CD4-positive, alpha-beta T cell (primary cell): ENCODE measurements at places on chromosomes 11 and 22.

- no peak for DNase-seq
These were observed 7.1 kb upstream of the MGAT3 start for GRCh38 chr22:39449708-39450107.

GRCh38 chr11:128520888-128521681 is 66.3 kb downstream of the ETS1 start:
- DNase-seq: no peak

DNA sequence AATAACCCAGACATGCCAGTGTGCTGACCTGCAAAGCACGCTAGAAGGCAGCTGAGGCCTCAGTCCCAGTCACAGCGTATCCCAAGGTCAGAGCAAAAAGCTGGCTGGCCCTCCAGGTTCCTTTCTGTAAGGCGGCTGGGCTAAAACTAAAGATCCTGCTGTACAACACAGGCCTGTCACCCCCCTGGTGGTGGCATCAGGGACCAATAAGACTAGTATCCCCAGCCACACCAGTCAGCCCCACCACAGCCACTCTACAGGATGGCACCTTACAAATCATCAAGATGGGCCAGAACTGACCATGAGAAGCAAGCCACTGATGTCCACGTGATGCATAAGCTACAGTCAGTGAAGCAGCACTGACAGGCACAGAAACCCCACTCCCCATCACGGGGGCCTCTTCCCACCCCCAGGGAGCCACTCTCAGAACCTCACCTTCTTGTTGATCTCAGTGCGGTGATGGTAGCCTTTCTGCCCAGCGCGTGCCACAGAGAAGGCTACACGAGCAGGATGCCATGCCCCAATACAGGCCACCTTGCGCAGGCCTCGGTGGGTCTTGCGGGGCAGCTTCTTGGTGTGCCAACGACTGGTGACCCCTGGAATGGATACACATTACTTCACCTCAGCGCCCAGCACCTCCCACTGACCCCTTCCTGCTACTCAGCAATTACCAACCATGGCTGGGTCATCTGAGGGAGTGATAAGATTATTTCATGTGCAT is 5.0 kb downstream of the RPL3 start:
- DNase-seq: no peak

DNA sequence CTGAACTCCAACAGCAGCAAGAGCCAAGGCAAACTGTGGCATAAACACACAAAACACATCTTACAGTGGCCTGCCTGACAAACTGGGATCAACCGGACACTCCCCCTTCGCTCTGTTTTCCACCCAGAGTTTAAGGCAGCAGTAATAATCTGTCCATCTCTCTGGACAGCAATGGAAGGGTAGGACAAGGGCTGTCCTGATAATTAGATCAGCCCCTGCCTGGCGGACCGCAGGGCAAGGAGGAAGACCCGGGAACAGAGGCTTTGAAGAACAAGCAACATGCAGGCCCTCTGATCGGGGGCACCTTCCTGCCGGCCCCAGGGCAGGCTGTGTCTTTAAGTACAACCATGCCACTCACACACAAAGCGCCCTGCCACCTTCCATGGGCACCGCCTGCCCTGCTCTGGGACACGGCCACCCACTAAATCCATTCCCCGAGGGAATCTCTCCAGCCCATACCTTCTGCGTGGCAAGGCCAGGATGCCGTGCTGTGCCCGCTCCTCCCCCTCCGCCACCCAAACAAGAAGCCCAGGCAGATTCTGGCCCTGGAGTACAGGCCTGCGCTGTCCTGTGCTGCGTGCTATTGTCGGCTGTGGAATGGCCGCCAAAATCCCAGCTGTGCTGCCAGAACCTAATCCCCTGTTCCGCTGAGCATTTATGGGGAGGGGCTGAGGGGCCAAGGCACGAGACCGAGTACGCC is 38.8 kb downstream of the NUMA1 start:
- peak; percentile 60 for DNase-seq

DNA sequence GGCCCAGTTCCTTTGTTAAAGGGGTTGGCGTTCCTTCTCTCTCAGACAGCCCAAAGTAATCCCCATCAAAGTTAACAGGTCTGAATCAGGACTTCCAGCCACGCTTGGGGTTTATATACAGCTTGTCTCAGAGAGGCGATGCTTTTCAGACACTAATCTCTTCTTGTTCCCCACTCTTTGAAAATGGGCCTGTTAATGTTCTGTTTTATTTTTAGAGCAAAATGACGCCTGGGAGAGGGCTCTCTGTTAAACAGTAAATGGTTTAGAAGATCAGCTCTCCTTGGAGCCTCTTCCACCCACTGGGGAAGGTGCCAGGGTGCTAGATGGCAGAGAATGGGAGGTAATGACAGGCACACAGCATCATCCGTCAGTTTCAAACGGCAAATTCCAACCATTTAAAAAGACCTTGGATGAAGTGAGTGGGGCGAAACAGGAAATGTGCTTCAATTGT is 235.9 kb upstream of the NARS2 start:
- DNase-seq: no peak

DNA sequence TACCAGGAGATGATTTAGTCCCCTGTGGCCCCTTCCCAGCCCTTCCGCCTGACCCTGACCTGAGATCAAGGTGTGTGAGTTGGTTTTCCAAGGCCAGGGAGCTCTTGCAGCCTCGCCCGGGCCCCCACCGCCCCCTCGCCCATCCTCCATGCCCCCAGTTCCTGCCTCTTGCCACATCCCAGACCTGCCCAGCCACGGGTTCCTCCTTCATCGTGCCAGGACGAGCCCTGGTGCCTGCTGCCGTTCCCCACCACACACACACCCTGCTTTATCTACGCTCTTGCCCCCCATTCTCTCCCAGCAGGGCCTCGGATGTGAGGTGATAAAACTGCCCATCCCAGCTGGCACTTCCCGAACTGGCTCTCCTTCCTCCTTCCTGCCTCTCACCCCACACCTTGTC is 1.4 kb upstream of the LIF start:
- no peak for DNase-seq

DNA sequence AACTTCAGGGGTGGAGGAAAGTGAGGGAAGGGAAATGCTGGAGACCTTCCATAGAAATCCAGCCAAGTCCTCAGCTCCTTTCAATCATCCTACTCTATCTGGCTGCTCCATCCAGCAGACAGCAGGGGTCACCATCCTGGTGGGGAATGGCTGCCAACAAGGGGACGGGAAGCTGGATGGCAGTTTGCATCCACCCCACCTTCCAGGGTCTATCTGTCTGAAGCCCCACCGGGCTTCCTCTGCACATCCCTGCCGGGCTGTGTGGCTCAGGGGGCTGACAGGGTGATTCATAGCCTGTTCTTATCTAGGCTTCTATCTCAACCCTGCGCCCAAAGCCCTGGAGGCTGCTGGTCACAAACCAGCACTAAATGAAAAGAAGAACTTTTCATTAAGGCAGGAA is 1.1 kb downstream of the SYTL2 start:
- peak; percentile 9 for DNase-seq

- DNase-seq: no peak
These were observed 413.0 kb upstream of the LARGE1 start for GRCh38 chr22:34333285-34333684.

GRCh38 chr11:12329169-12329568 is 48.2 kb upstream of the PARVA start:
- DNase-seq: no peak

DNA sequence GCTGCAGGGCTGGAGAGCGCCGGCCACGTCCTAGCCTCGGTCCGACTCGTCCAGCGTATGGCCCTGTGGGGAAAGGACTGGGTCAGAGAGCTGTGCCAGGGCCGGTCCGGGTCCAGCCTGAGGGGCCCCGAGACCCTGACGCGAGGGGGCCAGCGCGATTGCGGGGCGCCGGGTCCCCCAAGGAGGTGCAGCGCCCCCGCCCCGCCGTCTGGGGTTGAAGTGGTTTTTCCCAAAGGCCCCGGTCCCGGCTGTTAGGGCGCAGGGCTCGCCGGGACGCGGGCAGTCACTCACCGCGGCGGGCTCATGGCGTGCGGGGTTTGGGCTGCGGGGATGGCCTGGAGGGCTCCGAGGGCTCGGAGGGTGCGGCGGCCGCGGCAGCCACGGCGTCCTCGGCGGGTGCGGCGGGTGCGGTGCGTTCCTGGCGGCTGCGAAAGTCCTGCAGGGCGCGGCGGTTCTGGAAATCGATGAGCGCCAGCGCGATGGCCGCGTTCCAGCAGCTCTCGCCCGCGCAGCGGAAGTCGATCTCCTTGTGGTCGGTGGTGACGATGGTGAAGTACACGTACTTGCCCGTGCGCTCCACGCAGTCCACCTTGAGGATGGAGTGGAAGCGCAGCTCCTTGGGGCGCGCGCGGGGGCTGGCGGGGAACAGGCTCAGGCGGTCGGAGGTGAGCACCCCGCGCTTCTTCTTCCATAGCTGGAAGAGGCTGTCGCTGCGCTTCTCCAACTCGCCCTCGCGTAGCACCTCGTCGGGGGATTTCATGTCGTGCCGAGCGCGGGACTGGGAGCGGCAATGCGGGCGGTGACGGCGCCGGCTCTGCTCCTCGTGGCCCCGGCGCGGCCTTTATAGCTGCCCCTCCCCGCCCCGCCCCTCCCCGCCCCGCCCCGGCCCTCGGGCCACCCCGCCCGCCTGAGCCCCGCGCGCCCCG is at the start of gene PHLDA2:
Gene PHLDA2 (minus strand): TSS at position 816 of the 926 bp plus-strand sequence. CDS start 56 bp downstream, at position 760.
- DNase-seq: peak; percentile 59

DNA sequence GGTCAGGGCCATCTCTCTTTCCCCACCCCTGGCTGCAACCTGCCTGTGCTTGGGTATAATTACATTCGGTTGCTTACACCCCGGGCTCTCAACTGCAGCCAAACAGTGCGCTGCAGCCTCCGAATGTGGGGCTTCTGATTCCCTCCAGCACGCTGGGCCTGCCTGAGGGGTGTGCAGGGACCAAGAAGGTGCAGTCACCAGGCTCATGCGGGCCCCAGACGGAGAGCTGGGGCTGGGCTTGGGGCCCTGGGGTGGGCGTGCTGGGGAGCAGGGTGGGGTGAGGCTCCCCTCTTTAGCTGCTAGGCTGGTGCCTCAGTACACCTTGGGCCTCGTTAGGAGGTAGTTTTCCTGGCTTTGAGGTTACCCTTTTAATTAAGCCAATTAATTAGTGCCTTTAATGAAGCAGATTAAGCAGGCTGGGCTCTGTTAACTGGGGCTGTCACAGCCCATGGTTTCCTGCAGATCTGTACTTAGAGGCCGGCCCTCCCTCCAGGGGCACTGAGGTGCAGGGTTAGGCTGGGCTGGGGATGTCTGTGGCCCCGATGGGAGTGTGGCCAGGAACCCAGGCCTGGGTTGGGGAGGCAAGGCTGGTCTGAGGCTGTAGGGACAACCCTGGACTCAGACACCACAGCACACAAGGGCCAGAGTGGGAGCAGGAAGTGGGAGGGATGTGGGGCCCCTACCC is 17.3 kb downstream of the FLRT1 start:
- DNase-seq: no peak

GRCh38 chr11:119297938-119298337 is 19.0 kb downstream of the MCAM start:
- no peak for DNase-seq

DNA sequence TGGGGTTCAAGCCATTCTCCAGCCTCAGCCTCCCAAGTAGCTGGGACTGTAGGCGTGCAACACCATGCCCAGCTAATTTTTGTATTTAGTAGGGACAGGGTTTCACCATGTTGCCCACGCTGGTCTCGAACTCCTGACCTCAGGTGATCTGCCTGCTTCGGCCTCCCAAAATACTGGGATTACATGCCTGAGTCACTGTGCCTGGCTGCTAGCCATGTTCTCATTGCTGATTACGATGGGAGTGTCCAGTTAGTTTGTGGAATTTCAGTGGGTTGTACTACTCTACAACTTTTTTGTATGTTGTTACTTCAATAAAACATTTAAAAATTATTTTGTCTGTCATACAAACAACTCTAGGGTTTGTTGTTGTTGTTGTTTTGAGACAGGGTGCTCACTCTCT is 4.8 kb upstream of the VPS11 start:
- no peak for DNase-seq

GRCh38 chr11:122843281-122844141 is 5.2 kb downstream of the CRTAM start:
- peak; percentile 83 for DNase-seq

DNA sequence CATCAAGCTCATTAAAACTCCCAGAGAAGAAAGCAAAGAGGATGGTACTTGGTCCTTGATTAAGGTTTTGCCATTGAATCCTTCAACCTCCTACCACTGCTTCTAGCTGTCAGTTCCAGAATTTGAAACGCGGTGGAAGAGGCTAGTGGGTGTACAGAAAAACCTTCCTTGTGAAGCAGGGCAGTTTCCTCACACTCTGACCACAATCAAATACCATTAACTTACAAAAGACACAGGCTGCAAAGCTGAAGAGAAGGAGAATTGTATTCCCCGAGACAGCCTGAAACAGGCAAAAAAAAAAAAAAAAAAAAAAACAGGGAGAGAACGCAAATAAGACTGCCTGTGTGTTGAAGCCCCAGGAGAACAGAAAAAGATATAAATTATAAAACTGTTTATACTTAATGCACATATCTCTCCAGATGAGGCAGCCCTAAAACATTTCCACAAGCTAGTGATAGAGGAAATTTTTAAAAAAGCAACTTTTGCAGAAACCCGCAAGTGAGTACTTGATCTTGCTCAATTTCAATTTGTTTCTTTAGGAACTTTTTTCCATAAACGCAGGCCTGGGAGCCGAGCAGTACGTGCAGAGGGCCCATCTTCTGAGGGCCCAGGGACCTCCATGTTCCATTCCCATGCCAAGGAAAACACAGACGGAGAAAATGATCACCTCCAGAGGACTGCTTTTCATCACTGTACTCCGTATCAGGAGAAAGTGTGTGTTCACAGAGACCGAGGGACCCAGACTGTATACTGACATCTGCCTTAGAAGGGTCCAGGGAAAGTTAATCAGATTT is 218.7 kb upstream of the BLID start:
- no peak for DNase-seq

DNA sequence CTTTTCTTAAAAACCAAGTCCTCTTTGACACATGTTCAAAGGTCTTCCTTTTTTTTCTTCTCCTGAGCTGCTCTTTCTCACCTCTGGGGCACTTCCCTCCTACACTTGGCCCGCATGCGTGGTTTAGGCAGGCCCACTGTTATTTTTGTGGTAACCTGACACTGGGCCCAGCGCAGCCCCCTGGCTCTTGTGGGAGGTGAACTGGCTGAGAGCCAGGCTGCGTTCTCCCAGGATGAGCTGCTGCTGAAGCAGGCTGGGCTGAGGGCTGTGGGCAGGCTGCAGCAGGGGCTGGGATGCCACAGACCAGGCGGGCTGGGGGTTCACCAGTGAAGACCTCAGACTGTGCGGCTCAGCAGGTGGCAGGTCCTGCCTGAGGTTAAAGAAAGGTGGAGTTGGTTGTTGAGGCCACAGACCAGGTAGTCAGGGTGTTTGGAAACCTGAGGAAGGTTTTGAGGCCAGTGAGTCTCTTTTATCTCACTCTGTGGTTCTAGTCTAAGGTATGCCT is 72.4 kb downstream of the TEAD1 start:
- no peak for DNase-seq
